ENCODE measurements at places on chromosomes 11 and 22. TPM values are rescaled to one million over a fixed set of nuclear protein-coding genes. Genes with fewer than 3 reads are reported as not detected.

The FOSL1 gene
- 3.9 TPM for total RNA-seq

The SLC16A8 gene
- total RNA-seq: not detected

The OR8G5 gene
- 0.58 TPM for total RNA-seq

The EMID1 gene
- total RNA-seq: 15.2 TPM

The TMPRSS6 gene
- 2.1 TPM for total RNA-seq

The TNRC6B gene
- 46.4 TPM for total RNA-seq

The APLNR gene
- total RNA-seq: 1.2 TPM

The CTSD gene
- 2,038 TPM for total RNA-seq

The OR52I1 gene
- not detected for total RNA-seq

The CD6 gene
- total RNA-seq: 3.9 TPM

The ANGPTL5 gene
- total RNA-seq: 0.23 TPM

The KCNQ1 gene
- total RNA-seq: 52.9 TPM

The KRTAP5-6 gene
- total RNA-seq: not detected

The FOLR3 gene
- 29.0 TPM for total RNA-seq

The OR52A1 gene
- not detected for total RNA-seq

The MB gene
- 2.2 TPM for total RNA-seq

The ACCS gene
- total RNA-seq: 32.2 TPM

The SHISAL1 gene
- 1.0 TPM for total RNA-seq

The POTEH gene
- not detected for total RNA-seq

The FLRT1 gene
- not detected for total RNA-seq

The TYMP gene
- total RNA-seq: 122 TPM

The SRRD gene
- 14.6 TPM for total RNA-seq

Data from upper lobe of right lung (tissue), 1 donor.